Activated T-cell treated with anti-CD3 and anti-CD28 coated beads, Interleukin-2, amount 50 U/mL, for 4 hours (primary cell): ENCODE measurements at places on chromosomes 7 and 10. TPM values are rescaled to one million over a fixed set of nuclear protein-coding genes. Genes with fewer than 3 reads are reported as not detected.

Gene CALD1
- total RNA-seq, result 1.6 TPM

DNA sequence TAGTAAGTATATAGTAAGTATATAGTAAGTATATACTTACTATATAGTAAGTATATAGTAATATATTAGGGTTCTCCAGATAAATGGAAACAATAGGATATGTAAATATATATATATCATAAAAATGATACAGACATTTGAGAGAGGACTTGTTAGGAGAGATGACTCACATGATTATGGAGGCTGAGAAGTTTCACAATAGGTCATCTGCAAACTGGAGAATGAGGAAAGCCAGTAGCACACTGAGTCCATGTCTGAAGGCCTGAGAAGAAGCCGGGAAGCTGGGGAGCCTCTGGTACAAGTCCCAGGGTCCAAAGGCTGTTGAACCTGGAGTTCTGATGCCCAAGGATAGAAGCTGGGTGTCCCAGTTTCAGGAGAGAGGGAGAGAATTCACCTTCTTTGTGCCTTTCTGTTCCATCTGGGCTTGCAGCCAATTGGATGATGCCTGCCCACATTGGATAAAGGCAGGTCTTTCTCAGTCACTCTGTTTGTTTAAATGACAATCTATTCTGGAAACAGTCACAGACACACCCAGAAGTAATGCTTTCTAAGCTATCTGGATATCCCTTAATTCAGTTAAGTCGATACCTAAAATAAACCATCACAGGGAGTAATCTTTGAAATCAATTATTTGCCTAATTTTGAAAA lies 205.5 kb upstream of the CDC14C start:
- no peak for DNase-seq

DNA sequence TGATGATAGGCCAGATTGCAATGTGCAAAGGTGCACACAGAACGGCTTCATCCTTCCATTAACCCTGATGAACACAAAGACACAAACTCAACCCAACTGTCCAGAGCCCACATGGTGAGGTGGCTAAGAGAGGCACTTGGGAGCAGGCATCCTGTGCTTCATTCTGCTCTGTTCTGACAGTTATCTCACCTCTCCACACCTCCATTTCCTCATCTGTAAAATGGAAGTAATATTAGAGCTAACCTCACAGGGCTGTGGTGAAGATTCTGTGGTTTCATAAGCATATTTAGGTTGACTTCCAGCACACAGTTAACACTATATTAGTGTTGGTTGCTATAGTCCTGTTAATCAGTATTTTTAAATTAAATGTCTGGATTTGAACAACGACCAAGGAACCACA lies 126.3 kb downstream of the TAX1BP1 start:
- no peak for DNase-seq

DNA sequence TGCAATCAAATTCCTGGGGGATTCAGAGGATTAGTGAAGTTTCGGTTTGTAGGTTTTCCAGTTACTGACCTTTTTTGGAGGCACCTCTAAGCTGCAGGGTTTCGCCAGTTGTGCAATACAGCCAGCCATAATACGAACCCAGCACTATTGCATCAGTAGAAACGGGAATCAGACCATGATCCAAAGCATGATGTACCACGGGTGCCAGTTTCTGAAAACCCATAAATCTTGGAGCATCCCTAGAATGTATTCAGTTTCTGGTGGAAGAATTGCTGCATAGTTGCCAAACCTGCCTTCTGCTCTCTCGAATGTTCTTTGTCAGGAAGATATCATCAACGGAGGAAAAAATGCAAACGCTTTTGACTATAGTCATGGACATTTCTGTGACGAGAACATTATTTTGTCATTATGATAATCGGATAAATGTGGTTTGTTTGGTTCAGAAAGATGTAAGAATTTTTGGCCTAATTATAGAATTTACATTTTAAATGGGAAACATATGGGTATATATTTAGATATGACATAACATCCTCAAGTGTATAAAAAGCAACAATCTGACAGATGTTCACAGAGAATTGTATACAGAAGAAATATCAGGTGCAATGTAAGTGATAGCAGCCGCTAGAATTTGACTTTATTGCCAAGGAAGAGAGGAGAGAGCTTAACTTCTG lies 186.2 kb upstream of the PRKCQ start:
- no peak for DNase-seq

DNA sequence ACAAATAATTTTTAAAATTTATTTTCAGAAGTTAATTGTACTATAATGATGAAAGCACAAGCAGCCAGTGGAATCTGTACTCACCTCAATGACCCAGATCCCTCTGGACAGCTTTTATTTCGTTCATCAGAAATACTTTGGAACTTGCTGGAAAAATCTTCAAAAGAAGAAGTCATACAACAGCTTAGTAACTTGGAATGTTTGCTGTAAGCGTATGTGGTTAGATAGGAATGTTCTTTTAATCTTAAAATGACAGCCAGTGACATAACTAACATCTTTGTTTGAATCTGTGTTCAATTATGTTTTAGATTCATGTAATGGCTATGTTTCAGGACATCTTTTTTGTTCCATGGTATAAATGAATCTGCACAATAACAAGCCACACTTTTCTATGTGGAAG lies 26.8 kb downstream of the CFAP69 start:
- DNase-seq, result no peak

Gene EPO
- total RNA-seq, result not detected

- no peak for DNase-seq
These were observed 43.4 kb downstream of the TARP start for GRCh38 chr7:38229884-38230642.

DNA sequence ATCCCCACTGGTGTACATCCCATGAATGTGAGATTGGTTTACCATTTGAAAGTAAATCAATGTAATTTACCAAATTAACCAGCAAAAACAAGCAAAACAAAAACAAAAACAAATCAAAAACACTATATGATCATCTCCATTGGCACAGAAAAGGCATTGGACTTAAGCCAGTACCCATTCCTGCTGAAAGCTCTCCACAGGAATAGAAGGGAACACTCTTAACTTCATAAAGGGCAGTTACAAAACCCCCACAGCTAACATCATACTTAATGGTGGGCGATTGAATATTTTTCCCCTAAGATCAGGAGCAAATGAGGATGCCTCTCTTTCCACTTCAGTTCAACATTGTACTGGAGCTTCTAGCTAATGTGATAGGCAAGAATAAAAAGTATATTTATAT lies 34.1 kb downstream of the PRKG1 start:
- DNase-seq, result no peak

Gene OR2A5
- not detected for total RNA-seq

GRCh38 chr10:44888886-44889285 lies 22.3 kb upstream of the TMEM72 start:
- no peak for DNase-seq

- DNase-seq, result no peak
These were observed 23.9 kb downstream of the SLC13A4 start for GRCh38 chr7:135704074-135704473.

Gene ADAM22
- total RNA-seq, result 1.1 TPM

Gene GNAT3
- not detected for total RNA-seq

- no peak for DNase-seq
These were observed 51.8 kb upstream of the STEAP4 start for GRCh38 chr7:88358526-88358838.

- DNase-seq, result no peak
These were observed 114.0 kb upstream of the CNTNAP2 start for GRCh38 chr7:146002431-146003078.

DNA sequence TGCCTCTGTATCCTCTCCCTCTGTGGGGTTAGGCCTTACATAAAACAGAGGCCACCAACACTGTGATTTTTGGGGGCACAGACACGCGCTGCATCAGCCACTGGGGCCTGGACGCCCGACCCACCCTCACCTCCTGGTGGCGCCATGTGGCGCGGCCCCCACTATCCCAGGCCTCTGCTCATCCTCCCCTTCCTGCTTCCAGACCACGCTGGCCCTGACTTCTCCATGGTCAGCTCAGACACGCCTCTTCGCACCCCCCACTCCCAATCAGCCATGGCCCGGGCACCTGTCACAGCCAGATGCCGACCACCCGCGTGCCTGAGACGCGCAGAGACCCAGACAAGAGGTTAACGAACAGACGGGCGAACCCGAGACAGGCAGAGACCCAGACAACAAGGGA lies 263.9 kb downstream of the ELFN1 start:
- DNase-seq, result no peak

Gene MMD2
- not detected for total RNA-seq

GRCh38 chr10:70551466-70551865 lies 51.1 kb downstream of the PRF1 start:
- DNase-seq, result no peak

Gene TMEM176A
- 0.24 TPM for total RNA-seq
